Stimulated activated CD4-positive, alpha-beta T cell treated with anti-CD3 and anti-CD28 coated beads, Interleukin-4, amount 100 ng/mL, for 1 hour (primary cell): ENCODE measurements at places on chromosomes 2 and 18.

GRCh38 chr18:57116598-57117132 is 30.2 kb upstream of the BOD1L2 start:
- no peak for DNase-seq

DNA sequence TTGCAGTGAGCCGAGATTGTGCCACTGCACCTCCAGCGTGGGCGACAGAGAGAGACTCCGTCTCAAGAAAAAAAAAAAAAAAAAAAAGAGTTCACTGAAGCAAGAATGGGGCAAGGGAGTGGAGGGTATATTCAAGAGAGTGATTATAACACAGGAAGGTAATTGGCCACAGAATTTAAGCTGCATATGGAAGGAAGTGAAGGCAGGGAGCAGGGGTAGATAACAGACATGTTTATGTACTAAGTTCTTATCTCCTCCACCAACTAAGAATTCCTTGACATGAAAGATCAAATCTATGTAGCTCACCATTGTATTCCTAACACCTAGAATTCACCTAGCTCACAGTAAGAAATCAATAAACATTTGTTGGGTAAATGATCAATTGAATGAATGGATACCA is 37.3 kb downstream of the GKN2 start:
- DNase-seq: no peak

- no peak for DNase-seq
Observed at GRCh38 chr2:82013641-82014040, 1709.1 kb upstream of the LRRTM1 start.

- no peak for DNase-seq
Observed at GRCh38 chr18:14919666-14920065, 171.7 kb downstream of the ANKRD30B start.

DNA sequence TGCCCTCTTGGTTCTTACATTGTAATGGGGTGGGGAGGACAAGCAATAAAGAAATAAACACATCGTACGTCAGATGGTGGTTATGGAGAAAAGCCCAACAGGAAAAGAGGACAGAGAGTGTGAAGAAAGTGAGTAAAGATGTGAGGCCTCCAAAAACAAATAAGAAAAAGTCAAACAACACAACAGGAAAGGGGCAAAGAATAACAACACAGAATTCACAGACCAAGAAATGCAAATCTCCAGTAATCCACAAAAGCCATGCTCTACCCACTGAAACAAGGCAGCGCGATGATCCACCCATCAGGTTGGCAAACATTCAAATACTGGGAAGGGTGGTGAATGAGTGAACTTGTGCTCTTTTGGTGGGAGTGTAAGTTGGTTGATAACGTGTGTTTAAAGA is 16.7 kb upstream of the DUSP2 start:
- no peak for DNase-seq

- DNase-seq: no peak
Observed at GRCh38 chr2:197349699-197350098, 39.1 kb upstream of the ANKRD44 start.

DNA sequence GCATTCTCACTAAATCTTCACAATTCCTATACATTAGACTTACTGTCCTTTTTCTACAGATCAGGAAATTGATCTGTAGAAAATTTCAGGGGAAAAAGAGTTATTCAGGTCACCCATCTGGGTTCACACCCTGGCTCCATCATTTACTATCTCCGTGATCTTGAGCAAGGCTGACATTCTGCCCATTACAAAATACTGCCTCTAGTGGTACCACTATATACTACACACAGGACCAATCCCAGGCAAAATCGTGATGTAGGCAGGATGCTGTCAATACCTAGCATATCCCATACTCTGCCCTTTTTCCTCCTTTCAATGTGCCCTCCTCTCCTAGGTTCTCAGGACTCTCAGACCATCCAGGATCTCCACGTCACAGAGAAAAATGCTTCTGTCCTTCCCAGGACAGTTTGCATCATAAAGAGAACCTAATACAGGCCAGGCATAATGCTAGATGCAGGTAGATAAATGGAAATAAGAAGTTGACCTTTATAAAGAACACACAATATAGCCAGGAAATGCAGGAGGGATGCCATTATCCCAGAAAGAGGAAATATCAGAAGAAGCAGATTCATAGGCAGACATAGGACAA is 101.9 kb downstream of the CDH20 start:
- no peak for DNase-seq

DNA sequence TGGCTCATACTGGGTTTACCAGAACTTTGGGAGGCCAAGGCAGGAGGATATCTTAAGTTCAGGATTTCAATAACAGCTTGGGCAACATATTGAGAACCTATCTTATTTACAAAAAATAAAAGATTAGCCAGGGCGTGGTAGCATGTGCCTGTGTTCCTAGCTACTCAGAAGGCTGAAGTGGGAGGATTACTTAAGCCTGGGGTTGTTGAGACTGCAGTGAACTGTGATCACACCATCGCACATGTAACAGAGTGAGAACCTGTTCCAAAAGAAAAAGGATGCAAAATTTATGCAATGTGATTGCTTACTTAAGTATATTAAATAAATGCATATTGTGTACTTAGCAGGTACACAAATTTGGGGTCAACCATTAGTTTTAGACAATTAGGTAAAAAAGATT is 768.9 kb upstream of the CDH7 start:
- DNase-seq: no peak

GRCh38 chr2:55985406-55985805 is 61.8 kb upstream of the EFEMP1 start:
- DNase-seq: no peak

DNA sequence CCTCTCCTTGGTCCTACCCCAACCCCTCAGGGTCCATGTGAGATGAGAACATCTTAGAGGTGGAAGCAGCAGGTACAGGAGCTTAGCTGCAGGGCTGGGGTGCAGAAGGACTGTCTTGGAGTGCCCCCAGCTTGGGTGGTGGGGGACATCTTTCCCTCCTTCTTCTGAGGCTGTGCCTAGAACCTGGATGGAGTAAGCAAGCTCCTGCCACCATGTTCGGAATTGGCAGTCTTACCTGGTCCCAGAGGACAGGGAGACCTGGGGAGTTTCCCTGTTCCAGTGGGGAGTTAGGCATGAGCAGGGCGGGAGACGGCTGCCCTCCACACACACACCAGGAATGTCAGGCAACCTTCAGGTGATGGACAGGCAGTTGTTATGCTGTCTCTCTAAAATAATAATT is 131.0 kb upstream of the COPS8 start:
- no peak for DNase-seq

DNA sequence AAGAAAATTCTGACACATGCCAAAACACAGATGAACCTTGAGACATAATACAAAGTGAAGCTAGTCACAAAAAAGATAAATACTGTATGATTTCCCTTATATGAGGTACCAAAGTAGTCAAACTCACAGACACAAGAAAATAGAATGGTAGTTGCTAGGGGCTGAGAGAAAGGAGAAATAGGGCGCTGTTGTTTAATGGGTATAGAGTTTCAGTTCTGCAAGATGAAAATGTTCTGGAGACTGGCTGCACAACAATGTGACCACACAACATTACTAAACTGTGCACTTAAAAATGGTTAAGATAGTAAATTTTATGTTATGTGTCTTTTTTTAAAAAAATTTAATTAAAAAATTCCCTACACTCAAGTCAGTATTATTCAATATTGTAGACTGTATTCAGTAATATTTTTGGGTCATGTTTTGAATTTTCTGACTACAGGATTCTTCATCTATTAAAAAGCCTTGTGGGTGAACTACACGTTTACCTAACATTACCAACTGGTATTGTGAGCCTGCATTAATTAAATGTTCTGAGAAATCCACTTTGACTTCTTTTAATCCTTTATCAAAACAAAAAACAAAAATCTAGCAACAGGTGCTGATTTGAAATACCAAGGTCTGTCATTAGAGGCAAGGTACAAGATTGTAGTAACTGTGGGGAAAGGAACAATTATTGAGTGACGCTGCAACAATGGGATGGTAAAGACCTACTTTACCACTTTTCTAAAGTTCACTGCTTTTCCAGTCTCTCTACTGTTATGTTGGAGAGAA is 140.8 kb upstream of the ZFP36L2 start:
- DNase-seq: no peak

DNA sequence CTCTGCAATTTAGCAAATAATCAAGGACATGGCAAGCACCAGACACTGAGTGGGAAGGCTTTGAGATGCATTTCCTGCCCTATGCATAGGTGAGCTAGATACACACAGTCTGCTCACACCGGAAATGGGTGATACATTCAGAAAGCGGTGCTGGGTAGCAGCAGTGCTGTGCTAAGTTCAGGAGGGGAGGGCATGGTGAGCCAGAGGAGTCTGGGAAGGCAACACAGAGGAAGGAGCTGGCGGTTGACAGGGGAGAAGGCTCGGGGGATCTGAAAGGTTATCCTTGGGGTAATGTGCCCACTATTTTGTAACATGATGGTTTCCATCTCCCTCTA is 57.4 kb upstream of the EPAS1 start:
- DNase-seq: peak; percentile 53

DNA sequence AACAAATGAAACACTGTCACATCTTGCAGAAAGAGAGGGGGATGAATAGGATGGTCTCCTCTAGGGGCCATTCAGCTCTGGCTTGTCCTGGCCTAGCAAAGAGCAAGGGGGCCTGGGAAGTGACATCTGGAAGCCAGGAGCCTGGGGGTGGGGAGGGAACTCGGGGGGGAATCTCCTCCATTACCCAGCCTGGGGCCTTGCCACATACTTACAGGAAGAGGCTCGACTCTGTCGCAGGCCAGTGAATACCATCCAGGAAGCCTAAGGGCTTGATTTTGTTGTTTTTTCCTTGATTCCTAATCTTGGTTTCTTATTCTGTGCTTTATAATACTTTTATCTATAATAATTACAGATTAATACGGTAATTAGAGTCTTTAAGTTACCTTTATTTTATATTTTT is 797.5 kb upstream of the ID2 start:
- DNase-seq: no peak

DNA sequence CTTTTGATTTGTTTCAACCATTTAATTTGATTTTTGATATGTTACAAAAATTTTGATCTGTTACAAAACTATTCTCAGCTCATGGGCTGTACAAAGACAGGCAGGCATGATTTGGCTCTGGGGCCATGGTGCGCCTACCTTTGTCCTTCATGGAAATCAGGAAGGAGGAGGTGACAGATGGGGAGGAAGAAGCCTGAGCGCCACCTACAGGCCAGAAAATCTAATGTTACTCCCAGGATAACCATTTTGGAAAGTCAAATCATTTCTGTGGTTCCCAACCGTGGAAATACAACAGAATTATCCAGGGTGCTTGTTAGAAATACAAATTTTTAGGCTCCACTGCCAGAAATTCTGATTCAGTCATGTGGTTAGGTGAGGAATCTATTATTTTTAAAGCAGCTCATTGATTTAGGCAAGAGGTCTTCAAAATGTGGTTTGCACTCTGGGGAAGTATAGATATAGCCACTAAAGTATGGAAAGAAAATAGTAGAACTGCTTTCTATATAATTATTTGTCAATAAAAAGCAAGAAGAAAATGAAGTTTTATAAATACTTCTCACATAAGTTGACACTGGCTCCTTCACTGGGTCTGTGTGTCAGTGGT is 93.9 kb downstream of the EVA1A start:
- DNase-seq: no peak

DNA sequence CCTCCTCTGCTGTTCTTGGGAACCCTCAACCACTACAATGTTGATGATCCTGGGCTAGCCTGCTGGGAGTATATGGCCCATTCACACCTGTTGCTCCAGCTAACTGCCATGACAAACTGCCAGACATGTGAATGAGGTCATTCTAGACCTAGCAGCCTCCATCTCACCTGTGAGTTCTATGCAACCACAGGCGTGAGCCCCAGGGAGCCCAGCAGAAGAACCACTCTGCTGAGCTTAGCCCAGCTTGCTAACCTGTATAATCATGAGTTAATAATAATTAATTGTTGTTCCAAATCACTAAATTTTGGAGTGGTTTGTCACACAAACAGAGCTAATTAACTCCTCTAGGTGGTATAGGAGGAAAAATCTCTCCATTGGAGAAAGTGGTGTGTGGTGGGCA is 24.7 kb upstream of the CELF4 start:
- DNase-seq: no peak

- no peak for DNase-seq
Observed at GRCh38 chr2:119753041-119753929, 6.4 kb upstream of the PTPN4 start.

DNA sequence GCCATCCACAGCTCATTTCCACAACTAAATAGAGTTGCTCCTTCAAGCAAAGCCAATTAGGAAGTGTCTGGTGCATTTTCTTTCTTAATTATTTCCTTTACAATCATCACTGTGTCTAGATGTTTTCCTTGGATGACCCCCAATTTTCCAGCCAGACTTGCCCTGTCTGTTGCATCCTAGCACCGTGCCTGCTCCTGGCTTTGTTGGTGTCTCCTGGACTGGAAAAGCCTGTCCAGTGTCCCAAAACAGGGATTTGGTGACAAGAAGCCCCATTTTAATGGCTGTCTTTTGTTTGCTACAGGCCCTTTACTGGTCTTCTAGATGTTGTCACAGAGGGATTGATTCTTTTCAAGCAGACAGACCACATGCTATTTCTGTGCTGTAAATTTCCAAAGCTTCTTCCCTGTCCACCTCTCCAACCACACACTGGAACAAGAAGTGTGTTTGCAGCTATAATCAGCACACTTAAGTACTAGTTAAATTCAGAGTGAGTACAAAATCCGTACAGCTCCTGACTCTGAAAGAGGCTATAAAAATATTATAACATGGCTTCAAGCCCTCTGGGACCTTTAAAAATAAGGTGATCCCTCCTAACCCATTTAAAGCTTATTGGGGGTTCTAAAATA is 38.4 kb downstream of the RNF144A start:
- DNase-seq: no peak

GRCh38 chr2:49288113-49288705 is 133.9 kb upstream of the FSHR start:
- DNase-seq: no peak

DNA sequence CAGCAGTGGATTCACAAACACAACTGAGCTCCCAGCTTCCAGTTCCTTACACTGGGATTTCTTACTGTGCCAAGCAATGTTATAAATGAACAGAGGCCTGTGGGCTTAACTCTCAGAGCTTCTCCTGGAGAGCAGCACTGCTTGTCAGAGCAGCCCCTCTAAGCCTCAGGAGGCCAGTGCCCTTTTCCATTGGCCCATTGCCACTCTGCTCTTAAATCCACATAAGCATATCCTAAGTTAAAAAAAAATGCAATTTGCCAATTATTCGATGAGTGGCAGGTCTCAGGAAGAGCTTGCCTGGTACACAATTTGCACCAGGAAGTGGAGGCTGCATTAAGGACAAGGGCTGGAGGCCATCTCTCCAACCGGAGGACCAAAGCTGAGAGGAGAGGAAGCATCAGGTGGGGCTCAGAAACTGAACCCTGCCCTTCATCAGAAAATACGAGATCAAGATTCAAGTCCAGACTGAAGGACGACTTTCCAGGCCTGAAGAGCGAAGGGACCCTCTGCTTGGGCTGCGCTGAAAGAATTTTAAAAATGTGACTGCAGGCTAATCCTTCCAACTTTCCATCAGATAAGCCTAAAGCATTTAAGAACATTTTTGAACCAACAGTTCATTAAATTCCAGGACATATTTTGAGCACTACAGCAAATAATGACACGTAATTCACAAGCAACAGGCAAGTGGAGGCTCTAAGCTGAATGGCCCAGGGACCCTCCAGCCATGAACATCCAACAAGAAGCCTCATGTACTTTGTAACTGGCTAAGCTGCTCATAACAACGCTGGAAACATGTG is 28.4 kb upstream of the PXDN start:
- DNase-seq: no peak

GRCh38 chr2:196533772-196534397 is 105.6 kb upstream of the CCDC150 start:
- no peak for DNase-seq
